ENCODE measurements at places on chromosomes 11 and 22.
A peak's percentile ranks its signal among the peaks of the same experiment; 100 is the strongest.

DNA sequence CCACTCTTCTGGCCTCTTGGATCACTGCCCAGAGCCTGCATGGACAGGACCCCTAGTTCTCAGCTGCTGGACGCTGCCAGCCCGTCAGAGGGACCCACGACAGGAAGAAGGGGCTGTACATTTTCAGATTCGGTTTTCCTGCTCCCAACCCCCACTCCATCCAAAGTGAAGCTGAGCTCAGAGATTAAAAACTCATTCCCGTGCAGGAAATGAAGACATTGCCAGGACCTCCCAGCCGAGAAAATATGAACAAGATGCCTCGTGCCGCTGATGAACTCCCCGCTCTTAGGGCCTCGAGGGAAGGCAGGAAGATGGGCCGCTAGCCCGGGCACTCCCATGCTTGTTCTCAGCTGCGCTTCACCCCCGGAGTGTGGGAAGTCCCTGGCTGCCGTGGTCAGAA is 36.1 kb downstream of the RPUSD4 start:
- DNase-seq, result peak; percentile 1

DNA sequence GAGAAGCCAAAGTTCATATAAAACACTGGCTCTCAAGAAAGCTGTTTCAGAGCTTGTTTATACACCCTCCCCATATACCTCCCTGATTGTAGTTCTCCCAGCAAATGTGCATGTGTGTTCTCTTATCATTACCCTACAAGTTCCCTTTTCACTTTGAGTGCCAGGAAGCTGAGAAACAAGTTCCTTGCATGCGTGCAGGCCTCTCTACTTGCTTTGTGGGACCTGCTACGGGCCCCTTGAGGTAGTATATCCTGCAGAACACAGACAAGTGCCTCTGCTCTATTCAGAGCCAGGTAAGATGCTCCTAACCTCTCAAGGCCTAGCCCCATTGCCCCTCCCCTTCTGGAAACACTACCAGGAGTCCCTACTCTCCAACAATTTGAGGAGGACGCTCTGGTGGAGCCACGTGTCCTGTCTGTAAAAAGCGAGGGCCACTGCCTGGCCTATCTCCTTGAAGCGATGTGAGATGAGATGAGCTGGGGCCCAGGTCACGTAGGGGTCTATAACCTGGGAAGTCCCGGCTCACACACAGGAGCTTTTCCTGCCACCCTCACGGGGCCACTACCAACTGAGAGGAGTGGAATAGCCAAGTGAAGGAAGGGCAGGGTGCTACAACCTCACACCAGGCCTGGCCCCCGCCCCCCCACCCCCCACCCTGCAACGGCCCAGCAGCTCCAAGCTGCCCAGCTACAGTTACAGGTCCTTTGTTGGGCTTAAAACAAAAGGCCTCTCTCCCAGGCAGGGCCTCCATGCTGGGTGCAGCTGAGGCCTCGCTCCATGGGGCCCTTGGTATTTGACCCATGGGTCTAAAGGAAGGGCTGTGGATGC is 2.6 kb upstream of the ATP5MGL start:
- DNase-seq, result peak; percentile 14

DNA sequence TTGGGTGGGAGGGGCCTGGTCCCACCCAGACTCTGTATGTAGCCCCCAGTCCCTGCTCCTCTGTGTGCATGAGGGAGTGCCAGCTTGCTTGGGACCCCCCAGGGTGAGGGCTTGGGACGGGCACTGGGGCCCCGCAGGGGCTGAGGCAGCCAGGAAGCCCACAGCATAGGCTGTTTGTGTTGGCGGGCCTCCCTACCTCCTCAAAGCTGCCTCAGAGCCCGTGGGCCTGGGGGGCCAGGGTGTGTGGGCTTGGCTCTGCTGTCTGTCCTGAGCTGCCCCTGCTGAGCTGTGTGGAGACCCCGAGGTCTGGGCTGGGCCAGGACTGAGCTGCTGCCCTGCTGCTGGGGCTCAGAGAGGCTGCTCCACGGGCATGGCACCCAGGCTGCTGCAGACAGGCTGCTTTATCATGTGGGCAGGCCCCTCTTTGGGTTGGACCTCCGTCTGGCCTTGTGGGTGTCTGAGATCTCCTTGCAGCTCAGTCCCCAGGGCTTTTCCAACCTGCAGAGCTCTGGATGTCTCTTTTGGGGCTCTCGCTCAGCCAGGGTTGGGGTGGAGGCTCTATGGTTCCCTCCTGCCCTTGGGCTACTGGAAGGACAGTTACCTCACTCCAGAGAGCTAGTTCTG is 3.3 kb downstream of the TSPAN4 start:
- no peak for DNase-seq

GRCh38 chr11:109026891-109027489 is 362.1 kb downstream of the DDX10 start:
- no peak for DNase-seq

GRCh38 chr11:96275801-96276594 is 67.0 kb downstream of the MAML2 start:
- DNase-seq, result no peak

DNA sequence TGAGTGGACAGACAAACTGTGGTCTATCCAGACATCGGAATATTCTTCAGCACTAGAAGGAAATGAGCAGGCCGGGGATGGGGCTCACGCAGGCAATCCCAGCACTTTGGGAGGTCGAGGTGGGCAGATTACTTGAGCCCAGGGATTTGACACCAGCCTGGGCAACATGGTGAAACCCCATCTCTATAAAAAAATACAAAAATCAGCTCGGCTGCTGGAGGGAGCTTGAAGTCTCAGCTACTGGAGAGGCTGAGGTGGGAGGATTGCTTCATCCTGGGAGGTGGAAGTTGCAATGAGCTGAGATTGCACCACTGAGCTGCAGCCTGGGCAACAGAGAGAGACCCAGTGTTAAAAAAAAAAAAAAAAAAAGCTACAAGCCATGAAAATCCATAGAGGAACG is 8.0 kb upstream of the CTSD start:
- DNase-seq, result peak; percentile 87

- peak; percentile 86 for DNase-seq
Measured at GRCh38 chr11:117970400-117971024, 15.7 kb upstream of the IL10RA start.

GRCh38 chr11:98940913-98941312 is 79.8 kb upstream of the CNTN5 start:
- DNase-seq, result no peak
